ENCODE measurements at places on chromosomes 7 and 10. TPM values are rescaled to one million over a fixed set of nuclear protein-coding genes. Genes with fewer than 3 reads are reported as not detected.
A peak's percentile ranks its signal among the peaks of the same experiment; 100 is the strongest.

DNA sequence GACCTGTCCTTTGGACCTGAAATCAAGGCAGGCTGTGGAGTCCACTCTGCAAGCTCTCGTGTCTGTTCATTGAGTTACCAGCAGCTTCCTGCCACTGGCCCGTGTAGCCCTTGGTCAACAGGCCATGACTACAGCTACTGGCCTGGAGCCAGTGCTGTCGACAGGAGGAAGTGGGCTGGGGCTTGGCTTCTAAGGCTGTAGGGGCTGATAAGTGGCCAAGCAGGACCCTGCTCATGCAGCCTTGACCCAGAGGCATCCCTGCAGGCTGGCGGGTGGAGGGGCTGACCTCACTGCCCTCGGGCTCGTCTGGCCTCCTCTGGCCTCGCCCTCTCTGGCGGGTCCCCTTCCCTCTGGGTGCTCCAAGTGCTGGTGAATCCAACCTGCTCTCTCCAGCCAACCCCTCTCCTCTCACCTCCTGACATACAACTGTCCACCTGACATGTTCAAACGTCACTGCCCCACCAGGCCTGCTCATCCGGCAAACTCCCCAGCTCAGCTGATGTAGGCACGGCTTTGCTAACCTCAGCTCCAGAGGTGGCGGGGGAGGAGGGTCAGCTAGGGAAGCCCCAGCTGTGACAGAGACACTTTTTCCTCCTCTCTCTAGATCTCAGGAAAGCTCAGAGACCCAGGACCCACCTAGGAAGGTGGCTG, 188.6 kb upstream of the LYZL2 start:
- DNase-seq = peak; percentile 59

- no peak for DNase-seq
Measured at GRCh38 chr10:121797490-121797889, 130.3 kb downstream of the ATE1 start.

DNA sequence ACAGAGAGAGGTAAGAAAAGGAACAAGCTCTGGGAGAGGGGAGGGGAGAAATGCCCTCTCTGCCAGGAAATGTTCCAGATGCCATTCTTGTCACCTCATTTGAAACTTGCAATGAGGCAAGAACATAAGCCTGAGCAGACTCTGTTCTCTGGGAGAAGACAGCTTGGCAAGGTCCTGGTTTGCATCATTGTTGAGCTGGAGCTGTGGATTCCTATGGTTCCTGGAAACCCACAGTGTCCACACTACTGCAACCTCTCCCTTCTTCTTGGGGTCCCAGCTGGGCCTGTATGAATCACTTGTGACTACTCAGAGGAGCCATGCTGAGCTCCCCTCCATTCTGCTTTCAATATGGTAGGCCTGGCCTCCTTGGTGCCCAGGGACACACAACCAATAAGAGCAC, 60.8 kb upstream of the HECTD2 start:
- DNase-seq = peak; percentile 40

- no peak for DNase-seq
Measured at GRCh38 chr7:46259947-46260346, 338.9 kb upstream of the IGFBP3 start.

- no peak for DNase-seq
Measured at GRCh38 chr10:47348138-47348651, at the start of gene RBP3. TSS of gene RBP3 (plus strand) at chr10:47348363. CDS start at chr10:47348485, 122 bp downstream.

DNA sequence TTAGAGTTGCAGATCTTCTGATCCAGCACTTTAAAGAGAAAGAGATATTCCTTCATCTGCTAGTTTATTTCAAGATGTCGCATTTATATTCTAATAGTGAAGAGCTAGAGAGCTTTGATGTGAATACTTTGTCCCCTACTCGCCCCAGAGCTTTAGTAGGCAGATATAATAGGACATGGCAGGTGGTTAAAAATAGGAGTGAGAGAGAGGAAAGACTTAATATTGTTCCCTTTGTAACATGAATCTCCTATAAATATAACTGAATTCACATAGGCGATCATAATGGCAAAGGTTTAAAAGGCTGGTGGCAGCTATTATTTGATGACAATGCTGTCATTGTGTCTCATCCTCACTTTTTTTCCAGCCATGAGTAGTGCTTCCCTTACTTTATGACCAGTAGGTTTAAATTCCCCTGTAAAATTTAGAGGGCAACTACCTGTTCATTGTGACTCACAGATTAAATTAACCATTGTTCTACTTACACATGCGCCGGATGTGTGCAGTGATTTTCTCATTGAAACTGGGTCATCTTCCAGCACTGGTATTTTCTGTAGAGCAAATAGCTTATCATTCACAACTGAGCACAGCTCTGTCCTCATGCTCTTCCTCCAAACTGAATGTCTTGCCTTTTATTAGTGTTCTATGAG, 906.7 kb upstream of the CELF2 start:
- DNase-seq = no peak

DNA sequence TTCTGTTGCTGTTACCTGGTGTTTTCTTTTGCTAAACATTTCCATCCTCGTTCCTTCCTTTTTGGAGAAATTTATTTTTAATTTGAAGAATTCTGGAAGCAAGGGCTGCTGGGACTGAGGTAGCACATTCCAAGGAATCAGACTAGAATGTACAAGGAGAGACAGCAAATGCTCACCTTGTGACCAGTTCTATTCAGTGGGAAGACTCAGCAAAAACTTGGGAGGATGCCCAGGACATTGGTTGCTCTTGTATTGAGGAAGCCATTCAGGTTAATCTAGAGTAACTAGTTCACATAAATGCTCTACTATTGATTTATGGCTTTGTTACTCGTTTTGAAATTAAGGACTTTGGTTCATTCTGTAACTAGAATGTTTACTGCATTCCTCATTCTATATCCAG, 11.3 kb downstream of the PLCE1 start:
- DNase-seq = no peak

DNA sequence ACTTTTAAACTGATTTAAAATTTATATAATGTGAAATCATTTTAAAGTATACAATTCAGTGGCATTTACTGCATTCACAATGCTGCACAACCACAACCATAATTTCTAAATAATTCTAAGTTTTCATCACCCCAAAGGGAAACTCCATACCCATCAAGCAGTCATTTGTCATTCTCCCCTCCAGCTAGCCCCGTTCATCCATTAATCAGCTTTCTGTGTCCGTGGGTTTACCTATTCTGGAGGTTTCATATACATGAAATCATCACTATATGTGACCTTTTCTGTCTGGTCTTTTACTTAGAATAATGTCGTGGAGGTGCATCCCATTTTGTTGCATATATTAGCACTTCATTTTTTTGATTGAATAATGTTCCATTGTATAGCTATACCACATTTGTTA, 214.1 kb downstream of the ADK start:
- DNase-seq = no peak

GRCh38 chr7:68770649-68771048, 827.6 kb upstream of the AUTS2 start:
- peak; percentile 30 for DNase-seq

GRCh38 chr10:30063099-30063498, 3.7 kb upstream of the JCAD start:
- peak; percentile 90 for DNase-seq

- DNase-seq = peak; percentile 46
Measured at GRCh38 chr10:129892548-129893052, 71.5 kb downstream of the EBF3 start.

DNA sequence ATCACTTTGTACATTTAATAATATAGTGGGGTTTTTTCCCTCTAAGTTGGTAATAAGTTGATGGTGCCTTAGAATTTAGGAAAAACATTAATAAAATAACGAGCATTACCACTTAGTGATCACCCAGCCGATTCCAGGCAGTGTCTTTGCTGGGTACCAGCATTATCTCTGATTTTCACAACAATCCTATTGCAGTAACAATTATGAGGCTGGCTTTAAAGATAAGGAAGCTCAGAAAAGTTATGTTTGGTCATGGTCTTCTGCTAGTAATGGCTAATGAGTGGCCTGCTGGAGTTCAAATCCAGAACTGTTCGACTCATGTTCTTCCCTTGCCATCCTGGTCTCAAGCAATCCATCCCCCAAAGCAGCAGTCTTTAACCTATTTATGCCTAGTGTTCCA, 127.9 kb downstream of the CNNM2 start:
- DNase-seq = no peak

DNA sequence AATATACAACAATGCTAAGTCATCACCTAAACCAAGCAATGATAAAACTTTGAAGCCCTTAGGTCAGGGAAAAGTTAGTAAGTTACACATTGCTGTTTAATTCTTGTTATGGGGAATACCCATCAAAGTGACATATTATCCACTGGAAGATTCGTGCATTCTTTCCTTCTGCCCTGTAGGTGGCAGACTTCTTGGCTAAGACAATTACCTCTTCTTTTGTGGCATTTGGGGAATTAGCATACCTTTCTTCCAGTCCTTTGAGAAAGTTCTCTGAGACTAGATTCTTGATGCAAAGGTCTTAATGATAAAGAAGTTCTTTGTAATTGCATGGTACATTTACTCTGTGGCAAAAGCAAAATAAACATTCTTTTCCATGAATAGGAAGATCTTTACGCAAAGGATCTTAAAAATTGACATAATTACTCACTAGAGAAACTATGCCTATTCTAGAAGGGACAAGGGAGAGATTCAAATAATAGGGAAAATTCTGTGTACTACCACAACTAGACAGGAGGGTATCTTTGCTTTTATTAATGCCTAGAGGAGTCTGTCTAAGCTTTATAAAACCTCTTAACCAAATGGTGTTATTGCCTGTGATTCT, 395.9 kb downstream of the GRM8 start:
- DNase-seq = no peak

- no peak for DNase-seq
Measured at GRCh38 chr7:101620991-101621390, 8.1 kb downstream of the MYL10 start.

GRCh38 chr7:77735457-77735856, 39.2 kb downstream of the RSBN1L start:
- DNase-seq = no peak

GRCh38 chr7:106278695-106279094, 6.1 kb downstream of the NAMPT start:
- DNase-seq = no peak

- DNase-seq = no peak
Measured at GRCh38 chr10:78460204-78460603, 426.5 kb downstream of the RPS24 start.

- DNase-seq = no peak
Measured at GRCh38 chr7:25597946-25598345, 369.7 kb upstream of the NPVF start.

DNA sequence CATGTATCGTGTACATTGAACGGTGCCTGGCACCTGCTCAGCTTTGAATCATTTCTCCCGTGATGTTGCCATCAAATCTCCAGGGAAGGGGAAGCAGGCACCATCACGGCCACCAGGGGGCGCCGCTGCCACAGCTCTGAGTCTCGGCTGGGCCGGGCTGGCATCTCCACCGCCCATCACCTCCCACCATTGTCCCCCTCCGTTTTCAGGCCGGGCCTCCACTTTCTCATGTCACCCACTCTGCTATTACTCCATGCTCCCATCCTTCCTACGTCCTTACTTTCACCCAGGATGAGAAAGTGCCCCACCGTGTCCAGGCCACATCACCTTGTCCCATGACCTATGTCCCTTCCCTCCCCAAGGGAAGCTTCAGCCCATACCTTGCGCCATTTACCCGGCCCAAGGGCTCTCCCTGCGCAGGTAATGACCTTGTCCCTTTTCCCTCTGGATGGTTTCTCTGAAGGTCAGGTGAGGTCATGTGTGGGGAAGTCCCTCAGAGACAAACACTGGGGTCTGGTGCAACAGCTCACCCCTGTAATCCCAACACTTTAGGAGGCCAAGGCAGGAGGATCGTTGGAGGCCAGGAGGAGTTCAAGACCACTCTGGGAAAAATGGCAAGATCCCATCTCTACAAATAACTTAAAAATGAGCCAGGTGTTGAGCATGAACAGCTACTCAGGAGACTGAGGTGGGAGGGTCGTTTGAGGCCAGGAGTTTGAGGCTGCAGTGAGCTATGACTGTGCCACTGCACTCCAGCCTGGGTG, 31.8 kb upstream of the OCM2 start:
- DNase-seq = peak; percentile 37

DNA sequence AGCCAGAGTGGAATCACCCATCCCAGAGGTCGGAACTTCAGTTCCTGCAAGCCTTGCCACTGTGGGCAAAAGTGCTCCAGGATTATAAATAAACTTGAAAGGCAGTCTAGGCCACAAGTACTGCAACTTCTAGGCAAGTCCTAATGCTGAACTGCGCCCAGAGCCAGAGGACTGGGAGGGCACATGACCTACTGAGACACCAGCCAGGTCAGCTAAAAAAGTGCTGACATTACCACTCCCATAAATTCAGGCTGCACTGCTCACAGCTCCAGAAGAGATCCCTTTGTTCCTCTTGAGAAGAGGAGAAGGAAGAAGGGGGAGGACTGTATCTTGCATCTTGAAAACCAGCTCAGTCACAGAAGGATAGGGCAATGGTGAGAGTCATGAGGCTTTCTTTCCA, 1084.1 kb upstream of the PHF14 start:
- no peak for DNase-seq

- DNase-seq = no peak
Measured at GRCh38 chr7:96962221-96962885, 43.0 kb upstream of the DLX6 start.

- no peak for DNase-seq
Measured at GRCh38 chr7:151508991-151509390, 10.7 kb downstream of the RHEB start.

DNA sequence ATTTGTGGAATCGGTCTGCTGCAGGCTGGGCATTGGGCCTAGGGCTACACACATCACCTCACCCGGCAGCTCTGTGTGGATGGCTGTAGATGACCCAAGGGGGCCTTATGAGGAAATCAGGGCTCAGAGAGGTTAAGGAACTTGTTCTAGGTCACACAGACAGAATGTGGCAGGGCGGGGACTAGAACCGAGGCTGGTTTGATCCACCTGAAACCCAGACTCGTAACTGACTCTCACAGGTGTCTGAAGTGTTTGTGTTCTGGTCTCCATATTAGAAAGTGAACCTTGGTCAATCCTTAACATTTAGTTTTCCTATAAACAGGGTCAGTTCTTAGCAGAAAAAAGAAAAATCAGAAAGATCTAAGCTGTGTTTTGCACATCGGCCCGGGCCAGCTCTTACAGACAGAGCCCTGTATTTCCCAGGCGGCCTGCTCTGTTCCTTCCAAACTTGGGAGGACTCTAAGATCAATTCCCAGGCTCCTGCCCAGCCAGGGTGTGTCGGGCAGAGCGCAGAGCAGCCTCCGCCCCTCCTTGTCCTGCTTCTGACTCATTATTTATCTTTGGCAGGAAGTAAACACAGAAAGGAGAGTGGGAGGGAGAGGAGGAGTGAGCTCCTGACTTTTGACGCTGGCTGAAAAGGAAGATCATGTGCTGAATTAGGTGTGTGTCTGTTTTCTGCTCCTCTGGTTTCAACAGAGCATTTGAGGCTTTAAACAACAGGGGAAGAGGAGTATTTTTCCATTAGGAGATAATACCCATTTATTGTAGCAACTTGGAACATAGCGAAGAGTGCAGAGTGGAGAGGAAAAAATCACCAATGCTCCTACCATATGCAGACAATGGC, 74.1 kb downstream of the TACC2 start:
- peak; percentile 97 for DNase-seq

- DNase-seq = no peak
Measured at GRCh38 chr7:3083350-3083749, 39.7 kb upstream of the CARD11 start.

Gene TRIL
- polyA plus RNA-seq = 37.9 TPM

Gene ENO4
- polyA plus RNA-seq = 0.79 TPM

Gene TMEM139
- polyA plus RNA-seq = 0.90 TPM

Gene HOXA10
- polyA plus RNA-seq = 31.9 TPM

Gene NUTM2A
- polyA plus RNA-seq = 2.4 TPM
